ENCODE measurements at places on chromosomes 1 and 21.

- DNase-seq: no peak
Observed at GRCh38 chr1:225517697-225518096, 89.9 kb upstream of the LBR start.

DNA sequence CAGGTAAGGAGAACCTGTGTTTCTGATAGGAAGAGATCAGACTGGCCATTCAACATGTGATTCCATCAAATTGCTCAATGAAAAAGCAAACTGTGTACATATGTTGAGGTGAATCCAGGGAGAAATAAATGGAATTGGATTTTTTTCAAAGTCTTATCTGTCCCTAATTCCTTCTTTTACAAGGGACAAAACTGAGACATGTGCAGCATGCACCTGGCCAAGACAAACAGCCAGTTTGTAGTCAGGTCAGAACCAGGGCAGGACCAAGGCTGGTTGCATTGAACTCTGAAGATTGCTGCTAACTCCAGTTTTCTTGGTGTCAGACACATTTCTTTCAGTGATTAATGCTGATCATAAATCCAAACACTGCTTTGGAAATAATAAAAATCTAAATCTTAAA, 69.6 kb upstream of the CCDC190 start:
- DNase-seq: no peak

GRCh38 chr1:26907071-26907917, 6.5 kb downstream of the NR0B2 start:
- DNase-seq: no peak

DNA sequence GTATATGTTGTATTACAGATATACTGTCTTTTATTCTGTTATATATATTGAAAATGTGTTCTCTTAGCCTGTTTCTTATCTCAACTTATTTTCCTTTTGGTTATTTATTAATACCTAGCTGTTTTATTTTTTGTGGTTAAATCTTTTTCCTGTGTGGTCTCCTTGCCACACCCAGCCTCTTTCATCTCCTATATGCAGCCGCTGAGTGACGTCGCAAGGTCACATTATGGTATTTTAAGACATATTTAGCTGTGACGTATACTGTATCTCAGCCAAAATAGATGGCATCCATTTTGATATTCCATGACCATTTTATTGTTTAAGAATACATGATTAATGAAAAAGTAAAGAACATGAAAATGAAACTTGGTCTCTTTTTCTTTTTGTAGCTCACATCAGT, 29.1 kb downstream of the CENPF start:
- DNase-seq: no peak

DNA sequence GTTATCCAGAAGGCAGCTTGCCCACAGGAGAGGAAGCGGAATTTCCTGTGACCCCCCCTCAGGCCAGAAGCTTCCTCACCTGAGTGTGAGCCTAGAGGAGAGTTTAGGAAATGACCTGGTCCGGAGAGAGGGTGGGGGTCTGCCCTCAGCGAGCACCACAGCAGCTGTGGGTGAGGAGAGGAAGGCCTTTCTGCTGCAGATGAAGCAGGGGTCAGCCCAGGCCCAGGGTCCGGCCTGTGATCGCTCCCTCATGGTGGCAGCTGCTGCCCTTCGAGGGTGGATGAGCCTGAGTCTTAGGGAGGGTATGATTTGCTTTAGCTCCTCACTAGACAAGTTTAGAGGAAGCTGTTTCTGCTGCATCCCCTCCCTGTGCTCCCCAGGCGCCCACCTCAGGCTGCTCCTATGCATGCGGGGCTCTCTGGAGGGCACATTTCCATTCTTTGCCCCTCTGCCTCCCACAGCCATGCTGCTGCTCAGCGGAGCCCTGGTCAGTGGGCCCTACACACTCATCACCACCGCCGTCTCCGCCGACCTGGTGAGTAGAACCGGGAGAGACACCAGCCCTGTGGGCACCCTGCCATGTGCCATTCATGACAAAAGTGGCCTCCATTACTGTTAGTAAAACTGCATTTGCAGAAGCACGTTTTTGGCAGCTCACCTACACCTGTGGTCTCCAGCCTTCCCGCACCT, 53.0 kb downstream of the SLC37A1 start:
- DNase-seq: no peak

- DNase-seq: no peak
Observed at GRCh38 chr1:197521118-197521739, 253.2 kb downstream of the CRB1 start.

GRCh38 chr1:27469334-27469733, 20.6 kb downstream of the WASF2 start:
- no peak for DNase-seq

GRCh38 chr1:25031966-25032667, 102.0 kb upstream of the RUNX3 start:
- no peak for DNase-seq

DNA sequence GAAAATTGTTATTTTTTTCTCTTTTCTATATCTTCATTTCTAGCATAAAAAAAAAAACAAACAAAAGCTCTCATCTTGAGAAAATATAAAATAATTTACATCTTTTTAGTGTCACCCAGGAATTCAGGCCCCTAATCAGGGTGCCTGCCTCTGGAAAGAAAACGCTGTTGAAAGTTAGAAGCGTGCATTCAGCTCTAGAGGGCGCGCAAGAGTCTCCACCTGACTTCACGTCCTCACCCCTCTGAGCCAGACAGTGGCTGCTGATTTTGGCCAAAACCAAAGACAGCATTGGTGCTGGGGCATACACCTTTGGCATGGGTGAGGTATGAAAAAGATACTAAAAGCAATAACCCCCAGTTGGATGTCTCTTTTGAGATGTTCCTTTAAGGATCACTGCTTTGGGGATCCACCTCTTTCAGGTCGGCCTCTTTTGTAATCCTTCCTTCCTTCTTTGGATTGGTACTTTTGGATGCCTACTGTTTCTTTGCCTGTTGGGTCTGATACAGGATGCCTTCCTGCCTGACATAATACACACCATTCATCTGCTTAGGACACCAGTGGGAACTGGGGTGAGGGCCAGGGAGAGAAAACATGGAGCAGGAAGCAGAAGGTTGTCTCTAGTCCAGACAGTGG, 77.6 kb upstream of the CHRM3 start:
- no peak for DNase-seq

DNA sequence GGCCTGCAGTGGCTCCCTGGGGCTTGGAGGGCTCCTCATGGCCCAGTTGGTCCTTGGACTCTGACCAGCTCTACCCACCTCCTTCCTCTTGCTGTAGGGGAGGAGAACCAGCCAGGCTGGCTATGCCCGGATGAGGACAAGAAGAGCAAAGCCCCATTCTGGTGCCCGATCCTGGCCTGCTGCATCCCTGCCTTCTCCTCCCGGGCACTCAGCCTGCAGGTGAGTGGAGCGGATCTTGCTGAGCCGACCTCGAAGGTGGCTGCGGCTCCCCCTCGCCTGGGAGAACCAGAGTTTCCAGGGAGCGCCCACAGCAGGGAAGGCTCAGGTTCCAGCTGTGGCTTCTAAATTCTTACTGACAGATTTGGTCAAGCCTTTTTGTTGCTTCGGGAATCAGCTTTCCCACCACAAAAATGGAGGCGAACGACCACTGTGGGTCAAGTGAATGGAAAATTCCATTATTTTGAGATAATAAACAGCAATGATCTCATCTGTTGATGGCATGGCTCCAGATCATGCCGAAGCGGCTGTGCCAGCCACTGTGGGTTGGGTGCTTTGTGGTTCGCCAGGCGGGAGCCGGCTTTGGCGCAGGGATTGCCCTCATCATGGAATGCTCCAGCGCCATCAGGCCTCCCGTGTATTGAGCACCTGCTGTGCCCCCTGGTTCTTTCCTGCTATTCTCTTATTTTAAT, 106.5 kb upstream of the ACTL8 start:
- DNase-seq: no peak

DNA sequence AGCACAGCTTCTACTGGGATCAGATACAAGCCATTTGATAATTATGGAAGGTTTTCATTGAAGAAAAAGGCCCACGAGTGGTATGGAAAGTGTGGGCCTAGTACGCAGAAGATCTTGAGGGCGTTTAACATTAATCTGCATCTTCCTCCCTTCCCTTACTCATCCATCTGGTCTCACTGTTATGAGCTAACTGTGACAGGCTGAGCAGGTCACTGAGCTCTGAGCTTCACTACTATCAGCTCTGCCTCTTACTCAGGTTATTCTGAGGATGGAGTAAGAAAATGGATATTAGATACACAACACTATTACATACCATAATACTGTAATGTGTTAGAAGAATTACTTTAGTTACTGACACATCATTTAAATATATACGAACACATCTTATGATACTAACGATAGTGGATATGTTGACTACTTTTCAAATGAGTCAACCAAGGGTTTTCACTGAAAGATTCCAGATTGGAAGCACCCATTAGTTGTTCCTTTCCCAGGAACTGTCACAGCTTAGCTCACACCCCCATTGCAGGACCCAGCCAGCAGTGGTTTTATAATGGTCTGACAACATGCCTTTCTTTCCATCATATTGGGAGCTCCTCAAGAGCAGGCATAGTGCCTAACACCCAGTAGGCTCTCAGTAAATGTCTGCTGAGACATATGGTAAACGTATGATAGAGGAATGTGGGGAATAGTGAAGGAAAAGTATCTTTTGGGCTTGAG, 97.8 kb upstream of the C8B start:
- no peak for DNase-seq

- DNase-seq: no peak
Observed at GRCh38 chr1:106675558-106675957, 380.9 kb upstream of the PRMT6 start.

All from stimulated activated CD8-positive, alpha-beta memory T cell treated with anti-CD3 and anti-CD28 coated beads, Interleukin-4, amount 100 ng/mL, for 4 hours (primary cell).